NCI-H2107 (cell line): ENCODE measurements at places on chromosomes 4 and X.

DNA sequence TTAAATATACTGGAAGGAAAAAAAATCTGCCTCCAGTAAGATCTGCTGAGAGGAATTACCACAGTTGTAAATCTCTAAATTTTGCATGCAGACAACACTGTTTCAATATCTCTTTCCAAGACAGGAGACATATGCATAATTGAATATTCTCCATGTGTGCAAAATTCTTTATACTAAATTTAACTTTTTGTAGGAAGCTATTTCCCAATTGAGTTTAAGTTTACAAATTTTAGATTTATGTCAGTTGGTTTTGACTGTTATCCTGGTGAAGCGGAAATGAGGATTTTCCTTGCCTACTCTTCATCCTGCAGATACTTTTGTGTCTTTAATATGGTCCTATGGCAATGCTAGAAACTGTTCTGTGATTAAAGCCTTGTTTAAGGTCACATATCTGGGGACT lies 1352.9 kb downstream of the FSTL5 start:
- no peak for DNase-seq

DNA sequence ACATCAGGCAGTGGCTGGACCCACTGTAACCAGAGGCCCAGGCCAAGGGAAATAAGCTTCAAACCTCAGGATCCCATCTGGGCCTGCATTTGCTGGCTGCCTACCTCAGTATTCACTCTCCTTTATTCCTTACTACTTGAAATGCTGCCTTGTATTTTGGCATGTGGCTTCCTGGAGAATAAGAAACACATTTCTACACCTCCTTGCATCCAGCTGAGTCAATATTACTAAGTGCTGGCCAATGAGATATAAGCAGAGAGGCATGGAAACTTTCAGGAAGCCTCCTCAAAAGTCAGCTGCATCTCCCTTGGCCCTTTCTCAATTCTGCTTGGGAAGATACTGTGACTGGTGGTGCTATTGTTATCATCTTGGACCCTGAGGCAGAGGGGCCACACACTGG lies 59.8 kb upstream of the RELL1 start:
- no peak for DNase-seq

DNA sequence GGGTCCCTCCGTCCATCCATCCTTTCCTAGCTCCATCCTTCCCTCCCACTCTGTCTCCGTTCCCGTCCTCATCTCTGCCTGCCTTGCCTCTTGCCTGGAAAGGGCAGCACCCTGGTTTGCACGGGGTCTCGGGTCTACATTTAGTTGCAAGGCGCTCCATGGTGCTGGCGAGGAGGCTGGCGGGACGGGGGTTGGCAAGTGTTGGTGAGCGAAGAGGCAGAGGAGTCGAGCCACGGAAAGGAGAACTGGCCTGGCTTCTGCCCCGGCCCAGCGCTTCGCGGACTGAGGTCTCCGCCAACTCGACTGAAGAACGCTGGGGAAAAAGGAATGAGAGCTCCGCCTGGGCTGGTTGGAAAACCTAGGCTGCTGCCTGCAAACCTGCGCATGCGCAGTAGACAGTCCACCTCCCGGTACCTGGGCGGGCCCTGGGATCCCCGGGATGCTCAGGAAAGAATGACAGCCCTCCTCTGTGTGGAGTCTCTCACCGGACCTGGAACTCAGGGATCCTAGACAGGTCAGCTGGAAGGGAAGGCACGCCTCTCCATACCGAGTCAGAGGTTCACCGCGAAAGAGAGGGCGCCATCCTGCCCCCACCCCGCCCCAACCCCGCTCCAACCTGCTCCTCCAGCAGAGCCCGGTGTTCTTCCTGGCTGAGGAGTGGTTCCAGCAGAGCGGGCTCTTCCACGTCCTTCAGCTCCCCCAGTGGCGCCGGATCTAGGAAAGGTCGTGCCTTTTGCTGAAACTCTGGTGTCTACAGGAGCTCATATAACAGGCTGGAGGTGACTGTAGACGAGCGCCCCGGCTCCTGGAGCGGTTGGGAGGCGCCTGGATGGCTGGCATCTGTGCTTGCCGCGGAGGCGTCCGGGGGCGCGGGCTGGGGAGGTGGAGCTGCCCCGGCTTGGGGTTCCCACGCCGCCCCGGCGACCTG lies 6.0 kb downstream of the FRG2 start:
- DNase-seq, result no peak

GRCh38 chr4:73631565-73632226 lies 11.5 kb upstream of the RASSF6 start:
- no peak for DNase-seq

DNA sequence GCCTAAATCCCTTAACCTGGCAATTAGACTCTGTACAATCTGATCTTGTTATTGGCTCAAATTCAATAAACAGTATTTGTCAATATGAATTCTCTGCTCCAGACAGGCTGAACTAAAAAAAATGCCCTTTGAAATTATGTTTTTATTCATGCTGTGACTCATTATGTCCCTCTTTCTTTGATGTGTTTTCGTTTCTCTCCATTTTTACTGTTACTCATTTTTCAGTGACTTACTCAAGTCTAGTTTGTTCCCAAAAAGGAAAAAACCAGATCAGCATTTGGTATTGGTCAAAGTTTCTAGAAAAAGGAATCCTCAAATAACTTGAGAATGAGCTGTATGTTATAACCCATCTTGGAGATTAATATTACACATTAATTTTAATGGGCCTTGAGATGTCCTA lies 40.4 kb downstream of the UNC5C start:
- no peak for DNase-seq

DNA sequence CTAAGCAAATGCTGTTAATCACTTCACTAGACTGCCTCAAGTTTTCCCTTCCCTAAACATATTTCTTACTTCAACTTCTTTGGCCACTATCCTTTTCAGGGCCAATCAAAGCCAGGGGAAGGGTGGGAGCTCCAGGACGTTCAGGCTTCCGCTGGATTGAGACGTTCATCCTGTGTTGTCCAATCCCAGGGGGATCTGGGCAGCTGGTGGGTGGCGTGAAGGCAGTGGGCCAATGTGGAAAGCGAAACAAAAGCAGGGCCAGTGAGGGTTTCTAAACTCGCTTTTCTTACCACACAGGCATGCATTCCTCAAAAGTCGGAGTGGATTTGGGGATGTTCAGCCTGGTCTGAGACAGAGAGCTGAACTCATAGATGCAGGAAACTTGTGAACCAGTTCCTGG lies 7.6 kb downstream of the CXCL13 start:
- DNase-seq, result no peak

DNA sequence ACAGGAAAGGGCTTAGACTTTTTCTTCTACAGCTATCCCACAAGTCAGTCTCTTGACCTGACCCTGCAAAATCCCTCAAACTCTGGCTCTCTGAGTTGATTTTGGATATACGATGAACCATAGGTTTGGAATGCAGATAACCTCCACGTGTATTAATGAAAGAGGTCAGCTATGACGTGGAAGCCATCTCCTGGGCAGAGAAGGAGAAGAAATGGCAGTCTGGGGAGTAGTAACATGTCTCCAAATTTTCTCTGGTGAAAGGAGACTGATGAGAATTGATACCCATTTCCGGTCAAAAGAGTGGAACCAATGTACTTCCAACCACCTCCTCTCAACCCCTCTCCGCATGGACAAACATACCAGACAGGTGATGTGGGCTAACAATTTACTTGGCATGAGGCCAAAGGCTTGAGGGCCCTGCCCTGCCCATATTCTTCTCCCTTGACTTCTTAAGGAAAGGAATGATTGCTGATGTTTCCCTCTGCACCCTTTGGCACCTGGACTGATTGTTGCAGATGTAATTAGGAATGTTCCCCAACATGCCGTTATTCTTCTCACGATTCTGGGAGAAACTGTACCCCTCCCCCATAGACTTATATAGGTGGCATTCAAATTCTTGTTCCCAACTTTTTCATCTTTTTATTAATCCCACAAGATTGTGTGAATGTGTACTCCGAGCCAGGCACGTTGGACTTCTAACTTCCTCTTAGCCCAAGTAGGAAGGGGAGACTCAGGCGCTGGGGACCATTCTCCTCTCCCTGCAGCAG lies 580 bp upstream of the PLS3 start:
- no peak for DNase-seq

DNA sequence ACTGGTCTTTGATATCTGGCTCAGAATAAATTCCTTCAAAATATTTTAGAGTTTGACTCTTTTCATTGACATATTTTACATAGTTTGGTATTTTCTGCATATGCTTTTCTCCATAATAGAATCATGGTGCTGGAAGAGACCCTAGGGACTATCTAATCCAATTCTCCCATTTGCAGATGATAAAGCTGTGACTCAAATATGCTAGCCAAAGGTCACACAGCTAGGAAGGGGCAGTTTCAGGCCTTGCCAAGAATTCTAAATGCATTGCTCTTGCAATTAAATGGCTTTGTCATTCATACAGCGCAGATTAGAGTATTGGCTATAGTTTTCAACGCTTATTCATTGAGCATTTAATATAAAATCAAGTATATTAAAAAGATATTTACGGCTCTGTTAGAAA lies 374.1 kb upstream of the RASGEF1B start:
- DNase-seq, result no peak

DNA sequence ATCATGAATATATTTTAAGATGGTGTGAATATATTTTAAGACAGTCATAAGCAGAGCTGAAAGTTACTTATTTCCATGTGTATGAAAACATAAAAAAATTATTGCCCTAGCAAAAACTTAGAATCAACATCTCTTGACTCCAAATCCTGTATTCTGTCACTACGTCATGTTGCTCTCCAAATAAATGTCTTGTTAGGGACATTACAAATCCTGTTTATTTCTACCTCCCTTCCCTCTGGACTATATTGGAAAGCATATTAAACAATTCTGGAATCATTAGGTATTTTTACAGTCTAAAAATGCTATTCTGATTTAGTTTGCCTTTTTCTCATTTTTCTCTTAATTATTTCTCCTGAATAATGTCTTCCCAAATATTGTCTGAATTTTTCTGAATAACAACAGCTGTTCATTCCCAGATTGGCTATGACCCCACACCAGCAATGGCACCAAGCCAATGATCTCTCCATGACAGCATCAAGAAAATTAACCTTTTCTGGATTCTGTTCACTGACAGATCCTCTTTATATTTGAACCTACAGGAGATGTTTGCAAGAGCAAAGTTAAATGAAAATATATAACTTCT lies 523.1 kb downstream of the IQCM start:
- DNase-seq, result no peak

DNA sequence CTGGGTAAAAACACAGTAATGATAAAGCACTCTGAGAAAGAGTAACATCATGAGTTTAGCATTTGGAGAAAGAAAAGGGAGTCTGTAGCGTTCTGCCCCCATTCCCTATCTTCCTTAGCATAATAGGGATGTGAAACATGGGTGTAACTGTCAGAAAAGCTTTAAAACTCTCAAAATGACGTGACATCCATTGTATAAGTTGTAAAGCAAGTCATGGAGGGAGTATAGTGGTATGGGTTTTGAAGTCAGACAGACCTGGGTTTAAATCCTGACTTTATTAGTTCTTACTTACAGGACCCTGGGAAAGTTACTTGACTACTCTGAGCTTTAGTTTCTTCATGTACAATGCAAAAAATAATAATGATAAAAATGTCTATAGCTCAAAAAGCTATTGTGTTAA lies 17.1 kb downstream of the FBXO8 start:
- no peak for DNase-seq

GRCh38 chr4:188430384-188430783 lies 291.1 kb downstream of the TRIML1 start:
- no peak for DNase-seq

- no peak for DNase-seq
Observed at GRCh38 chrX:52270453-52271116, 85.9 kb downstream of the MAGED4 start.

- DNase-seq, result no peak
Observed at GRCh38 chrX:119735467-119735866, 22.9 kb upstream of the SOWAHD start.

- DNase-seq, result no peak
Observed at GRCh38 chrX:118632862-118633261, 94.5 kb upstream of the IL13RA1 start.

- DNase-seq, result peak; percentile 9
Observed at GRCh38 chrX:68045008-68045577, 388.2 kb downstream of the OPHN1 start.

GRCh38 chr4:17511509-17511949 lies 361 bp downstream of the QDPR start:
- no peak for DNase-seq

- no peak for DNase-seq
Observed at GRCh38 chrX:18286322-18286831, 65.7 kb upstream of the BEND2 start.

GRCh38 chrX:23789386-23790154 lies 6.6 kb downstream of the SAT1 start:
- no peak for DNase-seq
